ENCODE measurements at places on chromosomes 2 and 18.
A peak's percentile ranks its signal among the peaks of the same experiment; 100 is the strongest.

- DNase-seq = no peak
Observed at GRCh38 chr2:80326214-80326613, 21.7 kb upstream of the LRRTM1 start.

GRCh38 chr2:9099341-9099751, 95.9 kb upstream of the MBOAT2 start:
- no peak for DNase-seq

- no peak for DNase-seq
Observed at GRCh38 chr2:49265471-49265870, 111.2 kb upstream of the FSHR start.

DNA sequence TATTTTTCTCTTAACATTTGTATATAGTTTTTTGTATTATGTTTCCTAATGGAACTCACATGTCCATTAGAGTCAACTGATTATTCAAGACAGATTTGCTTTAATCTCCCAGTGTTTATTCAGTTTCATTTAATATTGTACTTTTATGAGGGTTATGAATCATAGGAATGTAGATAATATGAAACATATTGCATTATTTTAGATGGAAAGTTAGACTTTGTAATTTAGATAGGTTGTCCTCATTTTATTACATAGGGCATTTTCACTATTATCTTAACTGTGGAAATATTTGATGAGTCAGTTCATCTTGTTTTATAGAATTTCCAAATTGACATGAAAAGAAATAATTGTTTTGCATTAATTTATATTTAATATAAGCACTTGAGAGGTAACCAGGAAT, 240.8 kb downstream of the PLCL1 start:
- no peak for DNase-seq

DNA sequence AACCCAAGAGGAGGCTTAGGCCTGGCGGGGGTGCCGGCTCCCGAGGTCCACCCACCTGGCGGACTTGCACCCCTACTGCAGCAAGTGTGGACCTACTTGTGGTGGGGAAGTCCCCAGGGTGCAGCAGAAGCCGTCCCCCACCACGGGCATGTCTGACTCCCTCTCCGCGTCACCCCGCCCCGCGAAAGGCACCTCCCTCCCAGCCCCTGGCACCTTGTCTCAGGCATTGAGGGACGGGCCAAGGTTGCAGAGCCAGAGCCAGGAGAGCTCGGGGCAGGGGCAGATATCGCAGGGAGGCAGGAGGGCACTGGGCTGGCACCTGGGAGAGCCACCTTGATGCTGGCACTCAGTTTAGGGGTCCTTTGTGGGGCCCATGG, 19.0 kb downstream of the CROCC2 start:
- DNase-seq = no peak

DNA sequence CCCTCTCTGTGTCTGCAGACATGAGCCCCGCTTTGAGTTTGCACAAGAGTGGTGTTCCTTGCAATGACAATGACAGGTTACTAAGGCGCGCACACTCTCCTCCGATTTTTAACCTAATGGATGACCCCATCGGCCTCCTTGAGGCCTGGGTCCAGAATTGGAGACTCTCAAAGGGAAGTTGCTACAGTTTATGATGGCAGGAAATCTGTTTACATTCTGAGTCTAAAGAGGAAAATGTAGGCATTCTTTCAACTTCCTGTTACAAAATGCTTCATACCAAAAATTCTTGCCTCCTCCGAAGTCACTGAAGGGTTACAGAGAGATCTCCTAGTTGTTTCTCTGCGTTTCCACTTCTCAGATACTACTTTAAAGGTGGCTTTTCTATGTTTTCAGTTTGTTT, 225.3 kb upstream of the AGAP1 start:
- no peak for DNase-seq

DNA sequence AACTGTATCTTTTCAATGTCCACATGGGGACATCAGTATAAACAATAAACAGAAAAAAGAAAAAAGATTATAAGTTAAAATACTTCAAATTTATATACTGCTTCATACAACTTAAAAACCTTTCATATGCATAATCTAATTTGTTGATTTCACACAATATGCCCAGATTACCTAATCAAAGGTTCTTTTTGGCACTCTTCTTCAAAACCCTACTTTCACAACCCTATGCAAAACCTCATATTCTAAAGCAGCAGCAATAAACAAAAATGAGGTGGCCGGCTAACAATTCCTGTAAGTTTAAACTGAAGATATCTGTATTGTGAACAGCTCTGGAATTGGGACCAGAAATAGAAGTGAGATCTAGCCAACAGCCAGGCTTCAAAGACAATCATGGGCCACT, 28.6 kb downstream of the STK17B start:
- DNase-seq = no peak

DNA sequence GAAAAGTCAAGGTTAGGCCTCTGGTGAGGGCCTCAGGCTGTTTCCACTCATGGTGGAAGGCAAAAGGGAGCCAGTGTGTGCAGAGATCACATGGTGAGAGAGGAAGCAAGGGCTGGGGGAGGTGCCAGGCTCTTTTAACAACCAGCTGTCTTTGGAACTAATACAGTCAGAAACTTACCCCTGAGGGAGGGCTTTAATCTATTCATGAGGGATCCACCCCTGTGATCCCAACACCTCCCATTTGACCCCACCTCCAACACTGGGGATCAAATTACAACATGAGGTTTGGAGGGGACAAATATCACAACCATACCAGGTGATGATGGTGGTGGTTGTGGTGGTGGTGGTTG, 10.9 kb downstream of the POLI start:
- no peak for DNase-seq

DNA sequence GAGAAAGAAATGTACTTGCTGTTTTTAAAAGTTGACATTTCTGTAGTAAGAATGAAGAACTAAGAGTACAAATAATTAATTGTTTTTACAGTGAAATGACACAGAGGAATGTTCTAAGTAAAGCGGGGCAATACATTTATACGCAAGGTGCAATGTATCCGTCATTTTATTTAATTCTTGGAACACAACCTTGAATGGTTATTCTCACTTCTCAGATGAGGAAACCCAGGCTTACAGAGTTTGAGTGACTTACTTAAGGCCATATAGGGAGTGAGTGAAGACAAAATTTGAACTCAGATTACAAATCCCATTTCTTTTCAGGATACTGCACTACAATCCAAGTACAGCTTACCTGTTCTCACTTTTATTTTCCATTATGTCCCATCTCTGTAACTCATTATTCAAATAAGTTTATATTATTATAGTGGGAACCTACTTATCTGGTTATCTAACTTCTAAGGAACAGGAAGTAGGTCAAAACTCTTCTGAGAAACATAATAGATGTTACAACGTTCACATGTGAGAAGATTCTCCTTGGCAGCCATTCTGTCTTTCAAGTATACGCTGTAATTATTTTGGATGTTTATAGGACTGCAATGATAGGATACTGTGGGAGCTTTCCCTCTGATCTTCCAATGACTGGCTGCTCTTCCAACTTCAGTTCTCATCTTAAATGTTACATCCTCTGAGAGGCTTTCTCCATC, 12.3 kb upstream of the STK17B start:
- DNase-seq = no peak

DNA sequence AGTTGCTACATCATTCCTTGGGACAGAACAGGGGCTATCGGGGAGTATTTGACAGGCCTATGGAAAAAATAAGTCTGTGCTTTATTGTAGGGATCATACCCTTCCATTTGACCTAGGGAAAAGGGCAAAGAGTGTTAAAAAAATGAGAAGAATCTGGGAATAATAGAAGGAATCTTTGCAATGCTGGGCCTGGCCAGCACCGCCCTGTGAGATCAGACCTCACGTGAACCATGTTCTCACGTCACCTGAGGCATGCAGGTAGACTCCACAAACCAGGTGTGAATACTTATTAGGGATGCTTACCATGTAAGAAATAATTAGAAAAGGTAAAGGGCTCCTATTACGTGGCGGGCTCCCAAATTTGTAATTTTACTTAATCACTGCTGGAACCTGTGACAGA, 177.5 kb upstream of the GATA6 start:
- no peak for DNase-seq

DNA sequence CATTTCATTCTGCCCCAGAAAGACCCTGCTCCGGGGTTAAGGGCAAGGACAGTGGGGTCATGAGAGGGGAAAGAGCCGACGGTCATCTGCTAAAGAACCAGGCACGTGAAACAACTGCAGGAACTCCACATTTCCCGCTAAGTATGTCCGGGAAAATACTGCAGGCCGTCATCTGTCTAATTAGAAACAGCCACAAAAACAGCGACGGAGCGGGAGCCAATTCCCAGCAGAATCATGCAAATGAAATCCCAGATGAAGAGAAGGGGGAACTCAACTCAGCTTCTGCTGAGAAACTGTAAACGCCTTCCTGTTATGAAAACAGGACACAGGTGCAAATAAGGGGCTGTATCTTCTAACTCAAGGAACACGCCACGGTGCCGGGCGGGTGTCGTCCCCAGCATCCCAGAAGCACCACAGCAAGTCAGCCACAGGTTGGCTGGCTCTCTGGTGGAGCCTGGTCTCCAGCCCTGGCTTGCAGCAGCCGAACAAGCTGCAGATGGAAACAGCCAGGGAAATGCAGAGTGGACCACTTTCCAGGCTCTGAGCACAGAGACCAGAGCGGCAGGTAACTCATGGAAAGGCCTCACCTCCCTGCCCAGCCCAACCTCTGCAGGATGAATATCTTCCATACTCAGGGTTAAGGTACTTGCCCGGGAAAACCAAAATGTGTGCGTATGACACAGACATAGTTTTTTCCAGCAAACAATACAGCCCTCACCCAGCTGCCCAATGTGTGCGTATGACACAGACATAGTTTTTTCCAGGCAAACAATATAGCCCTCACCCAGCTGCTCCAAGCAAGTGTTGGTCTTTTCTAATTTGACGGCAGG, 28.9 kb downstream of the PXDN start:
- DNase-seq = no peak

DNA sequence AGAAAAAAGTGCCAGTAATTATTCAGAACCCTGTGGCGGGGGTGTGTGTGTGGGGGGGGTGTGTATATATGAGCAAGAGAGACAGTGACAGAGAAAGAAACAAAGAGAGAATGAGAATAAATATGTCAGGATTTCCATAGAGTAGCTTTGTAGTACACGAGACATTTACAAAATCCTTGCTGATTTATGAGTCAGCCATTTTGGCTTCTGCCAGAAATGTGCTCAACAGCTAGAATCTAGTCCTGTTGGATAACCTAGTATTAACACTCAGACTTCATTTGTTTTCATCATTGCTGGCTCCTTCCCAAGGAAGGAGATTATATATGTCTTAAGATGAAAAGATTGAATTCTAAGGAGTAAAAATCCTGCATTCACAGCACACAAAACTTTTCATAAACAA, 140.5 kb upstream of the HNRNPA3 start:
- DNase-seq = no peak

GRCh38 chr2:27588308-27588707, 5.5 kb downstream of the ZNF512 start:
- no peak for DNase-seq

DNA sequence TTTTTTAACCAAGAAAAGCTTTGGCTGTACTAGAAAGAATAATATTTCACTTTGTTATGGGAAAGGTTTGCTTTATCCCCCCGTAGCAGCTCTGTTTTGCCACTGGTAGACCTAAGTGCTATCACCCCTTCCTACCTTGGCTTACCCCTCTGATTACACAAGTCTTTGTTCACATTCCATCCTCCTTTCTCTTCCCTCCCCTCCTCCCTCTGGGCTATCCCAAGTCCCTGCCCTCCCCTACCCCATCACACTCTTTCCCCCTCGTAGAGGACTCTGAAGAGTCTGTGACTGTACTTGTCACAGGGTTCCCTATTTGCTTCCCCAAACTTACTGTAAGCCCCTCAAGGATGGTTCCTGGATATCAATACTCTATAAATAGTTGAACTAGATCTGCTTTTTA, 152.9 kb upstream of the NOSTRIN start:
- DNase-seq = no peak

DNA sequence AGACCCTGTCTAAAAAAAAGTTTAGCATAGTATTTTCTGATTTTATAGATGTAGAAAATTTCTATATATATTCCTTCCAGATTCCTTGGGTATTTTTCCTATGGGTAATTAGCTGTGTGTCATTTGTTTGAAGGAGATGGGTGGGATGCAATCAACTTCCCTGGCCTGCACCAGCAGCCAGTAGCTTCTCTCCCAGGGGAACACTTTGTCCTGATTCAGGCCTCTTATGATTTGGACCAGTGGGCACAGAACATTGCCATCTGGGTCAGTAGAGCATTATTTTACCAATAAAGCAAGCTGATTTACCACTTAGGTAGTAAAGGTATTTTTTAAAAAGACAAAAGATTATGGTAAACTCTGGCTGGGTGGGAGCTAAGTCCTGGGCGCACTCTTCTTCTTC, 26.9 kb downstream of the UBE2F start:
- DNase-seq = no peak

DNA sequence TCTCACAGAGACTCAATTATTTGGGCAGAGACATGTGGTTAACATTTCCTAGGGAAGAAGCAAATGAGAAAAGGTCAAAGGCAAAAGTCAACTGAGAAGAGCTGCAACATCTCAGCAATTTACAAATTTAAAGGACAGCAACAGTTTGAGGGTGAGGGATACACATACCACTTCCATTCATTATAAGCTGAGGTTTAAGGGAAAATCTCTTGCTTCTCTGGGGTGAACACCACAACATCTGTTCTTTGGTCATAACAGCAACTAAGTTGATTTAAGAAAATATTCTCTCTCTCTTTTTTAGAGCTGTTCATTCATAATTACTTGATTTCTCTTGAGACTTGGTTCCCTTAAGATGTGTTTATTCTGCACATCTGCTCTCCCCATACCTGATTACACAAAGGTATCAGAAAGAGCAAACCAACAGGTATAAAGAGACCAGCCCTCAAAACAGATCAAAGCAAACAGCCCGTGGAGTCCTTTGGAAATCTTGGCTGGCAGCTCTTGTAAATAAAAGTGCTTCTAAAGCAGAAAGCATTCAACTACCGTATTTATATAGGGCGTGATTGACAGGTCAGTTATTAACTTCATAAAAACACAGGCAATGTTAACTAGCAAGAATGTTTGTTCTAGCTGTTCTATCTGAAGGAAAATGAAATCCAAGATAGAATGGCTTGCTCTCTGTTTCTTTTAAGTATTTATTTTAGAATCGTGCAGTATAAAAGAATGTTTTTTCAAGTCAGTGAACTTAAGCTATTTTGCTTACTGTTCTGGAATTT, 132.8 kb downstream of the THADA start:
- DNase-seq = no peak

GRCh38 chr18:13464432-13465123, 246.0 kb downstream of the LDLRAD4 start:
- peak; percentile 50 for DNase-seq

GRCh38 chr18:46748466-46748865, 8.4 kb downstream of the ST8SIA5 start:
- DNase-seq = no peak

GRCh38 chr2:216163518-216163917, 54.4 kb downstream of the XRCC5 start:
- DNase-seq = no peak

- no peak for DNase-seq
Observed at GRCh38 chr2:137367361-137367760, 596.9 kb upstream of the HNMT start.

GRCh38 chr2:60252581-60253150, 300.8 kb downstream of the BCL11A start:
- no peak for DNase-seq

All from stimulated activated CD4-positive, alpha-beta T cell treated with anti-CD3 and anti-CD28 coated beads, Interleukin-4, amount 100 ng/mL, for 4 hours (primary cell).